ENCODE measurements at places on chromosomes 2 and 18.

DNA sequence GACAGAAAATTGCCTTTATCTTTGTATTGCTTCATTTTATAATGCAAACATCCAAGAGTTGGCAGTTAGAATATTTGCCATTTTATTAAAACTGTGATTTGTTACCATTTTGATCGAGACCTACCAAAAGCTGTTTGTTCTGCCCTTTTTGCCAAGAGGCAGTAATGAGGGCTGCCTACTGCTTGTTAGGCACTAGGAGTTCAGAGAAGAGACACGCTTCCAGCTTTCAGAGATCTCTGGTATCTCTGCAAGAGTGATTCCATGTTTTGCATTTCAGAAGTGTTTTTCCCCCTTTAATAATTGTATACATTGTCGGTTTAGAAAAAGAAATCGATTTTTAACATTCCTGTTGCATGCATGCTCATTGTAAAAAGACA is 628 bp downstream of the MRPL30 start:
- DNase-seq, result no peak

DNA sequence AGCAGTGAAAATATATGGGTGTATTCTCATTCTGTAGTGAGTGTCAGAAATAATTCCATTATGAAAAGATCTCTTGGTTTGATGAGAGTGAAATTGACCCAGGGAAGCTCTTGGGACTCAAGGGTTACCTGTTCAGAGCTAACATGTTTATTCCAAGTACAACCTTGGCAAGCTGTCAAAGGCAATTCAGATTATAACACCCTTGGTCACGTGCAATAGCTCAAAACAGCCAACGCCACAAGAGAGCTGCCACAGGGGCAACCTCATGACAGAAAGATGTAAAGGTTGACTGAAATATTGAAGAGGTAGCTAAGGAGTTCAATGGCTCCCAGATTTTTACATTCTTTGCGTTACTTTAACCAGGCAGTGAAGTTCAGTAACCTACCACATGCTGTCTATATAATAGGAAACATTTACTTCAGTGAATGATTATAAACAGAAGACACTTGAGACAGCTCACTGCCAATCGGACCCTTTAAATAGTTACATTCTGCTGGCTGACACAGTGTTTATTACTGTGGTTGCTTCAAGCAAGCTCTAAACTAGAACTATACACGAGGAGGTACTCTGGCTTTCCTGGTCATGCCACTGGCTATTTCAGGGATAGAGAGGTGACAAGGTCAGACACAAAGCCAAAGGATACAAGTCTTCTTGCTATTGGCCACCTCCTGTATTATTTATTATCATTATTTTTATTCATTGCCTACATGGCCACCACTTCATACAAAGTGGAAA is 187.3 kb downstream of the PID1 start:
- DNase-seq, result no peak

GRCh38 chr18:8478968-8479370 is 130.3 kb upstream of the RAB12 start:
- DNase-seq, result no peak

- peak; percentile 42 for DNase-seq
Observed at GRCh38 chr18:62425465-62426190, 97.2 kb upstream of the ZCCHC2 start.

DNA sequence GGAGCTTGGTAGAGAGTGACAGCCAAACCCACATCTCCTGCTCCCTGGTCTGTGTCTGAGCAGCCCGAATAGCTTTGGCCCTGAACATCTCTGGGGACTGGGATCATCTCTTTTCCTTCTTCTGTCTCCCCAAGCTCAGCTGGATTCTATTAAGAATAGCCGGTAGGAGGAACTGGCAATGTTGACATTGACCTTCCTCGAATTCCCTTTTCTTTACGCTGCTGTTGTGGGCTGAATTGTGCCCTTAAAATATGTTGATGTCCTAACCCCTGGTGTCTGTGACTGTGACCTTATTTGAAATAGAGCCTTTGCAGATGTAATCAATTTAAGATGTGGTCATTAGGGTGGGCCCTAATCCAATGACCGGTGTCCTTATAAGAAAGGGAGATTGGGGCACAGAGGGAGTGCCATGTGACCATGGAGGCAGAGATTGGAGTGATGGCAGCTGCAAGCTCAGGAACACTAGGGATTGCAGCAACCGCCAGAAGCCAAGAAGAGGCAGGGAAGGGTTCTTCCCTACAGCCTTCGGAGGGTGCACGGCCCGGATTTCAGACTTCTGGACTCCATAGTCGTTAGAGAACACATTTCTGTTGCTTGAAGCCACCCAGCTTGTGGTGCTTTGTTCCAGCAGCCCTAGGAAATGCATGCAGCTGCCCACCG is 5.8 kb upstream of the SFTPB start:
- no peak for DNase-seq

DNA sequence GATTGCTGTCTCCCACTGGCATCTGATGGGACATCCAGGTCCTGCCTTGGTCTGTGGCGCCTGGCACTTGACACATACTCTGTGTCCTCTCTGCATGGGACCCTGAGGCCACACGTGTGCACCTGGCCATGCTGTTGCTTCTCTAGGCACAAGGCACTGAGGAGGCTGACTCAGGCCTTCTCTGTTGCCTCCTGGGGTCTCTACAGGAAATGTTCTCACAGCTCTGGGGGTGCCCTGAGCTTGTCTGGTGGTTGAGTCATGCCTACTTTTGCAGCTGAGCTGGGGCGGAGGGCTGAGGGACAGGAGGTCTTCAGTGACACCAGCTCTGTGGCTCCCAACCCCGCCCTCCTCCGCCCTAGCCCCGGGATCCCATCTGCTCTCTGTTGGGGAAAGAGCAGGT is 207.0 kb upstream of the HS6ST1 start:
- DNase-seq, result no peak

Data from GM13977 (cell line).